Mammary epithelial cell (primary cell): ENCODE measurements at places on chromosomes 13 and 19.

- DNase-seq: no peak
Measured at GRCh38 chr13:113769106-113769505, 10.1 kb downstream of the TMEM255B start.

GRCh38 chr13:79225487-79226232 lies 180.4 kb downstream of the RBM26 start:
- peak; percentile 42 for DNase-seq

DNA sequence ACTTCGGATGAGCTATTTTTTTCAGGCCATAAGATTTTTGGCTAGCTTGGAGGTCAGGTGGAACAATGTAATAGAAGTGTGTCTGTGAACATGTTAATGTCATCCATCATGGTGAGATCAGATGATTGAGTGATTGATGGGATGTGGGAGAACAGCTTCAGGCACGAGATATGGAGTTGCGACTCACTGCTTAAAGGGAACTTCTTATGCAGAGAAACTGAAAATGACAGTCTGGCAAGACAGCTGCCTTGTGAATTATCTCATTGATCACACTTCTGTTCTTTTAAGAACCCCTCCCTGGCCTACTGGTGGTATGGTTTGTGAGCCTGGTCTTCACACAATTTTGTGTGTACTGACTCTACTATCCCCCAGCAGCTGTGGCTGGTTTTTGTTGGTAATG lies 96.0 kb downstream of the OLFM4 start:
- DNase-seq: no peak

DNA sequence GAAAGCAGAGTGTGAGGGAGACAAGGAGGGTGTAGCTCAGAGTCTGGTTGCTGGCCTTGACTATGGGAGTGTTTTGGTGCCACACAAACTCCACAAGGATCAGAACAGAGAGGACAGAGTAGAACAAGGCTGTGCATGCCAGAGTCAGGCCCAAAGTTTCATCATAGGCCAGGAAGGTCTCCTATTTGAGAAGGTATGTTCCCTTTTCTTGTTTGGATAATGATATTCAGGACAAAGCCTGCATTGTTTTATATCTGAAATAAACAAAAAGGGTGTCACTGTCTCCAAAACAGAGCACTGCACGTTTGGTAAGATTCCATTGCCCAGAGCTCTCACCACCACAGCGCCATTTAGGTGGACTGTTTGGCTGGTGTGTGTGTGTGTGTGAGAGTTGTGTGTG lies 3.1 kb upstream of the ZSCAN5A start:
- DNase-seq: peak; percentile 6

- no peak for DNase-seq
Measured at GRCh38 chr13:105207572-105208293, 1327.7 kb downstream of the EFNB2 start.
